ENCODE measurements at places on chromosomes 7 and 10.
A peak's percentile ranks its signal among the peaks of the same experiment; 100 is the strongest.

- no peak for DNase-seq
Measured at GRCh38 chr10:22427890-22428571, 82.7 kb downstream of the SPAG6 start.

- DNase-seq: no peak
Measured at GRCh38 chr10:114266521-114266920, 27.5 kb downstream of the VWA2 start.

DNA sequence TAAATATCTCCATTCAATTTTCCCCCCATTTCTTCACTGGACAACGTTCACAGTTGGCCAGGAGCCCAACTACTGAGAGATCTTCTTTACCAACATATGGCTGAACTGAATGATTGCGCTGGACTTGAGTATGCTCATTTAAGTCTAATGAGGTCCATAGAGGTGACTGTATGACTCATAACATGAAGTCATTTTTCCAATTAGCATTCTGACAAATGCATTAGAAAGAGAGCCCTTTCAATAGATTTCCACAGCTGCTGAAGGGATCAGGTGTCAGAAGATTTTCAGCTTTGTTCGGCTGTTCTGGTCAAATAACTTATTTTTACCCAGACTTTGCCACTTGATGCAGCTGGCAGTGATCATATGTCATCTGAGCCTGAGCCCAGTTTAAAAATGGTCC lies 438.0 kb downstream of the ETV1 start:
- DNase-seq: no peak

- DNase-seq: no peak
Measured at GRCh38 chr10:89183571-89183970, 23.5 kb downstream of the CH25H start.

GRCh38 chr10:71367271-71367670 lies 29.4 kb upstream of the CDH23 start:
- DNase-seq: no peak

- no peak for DNase-seq
Measured at GRCh38 chr7:111224354-111225231, 133.7 kb downstream of the LRRN3 start.

DNA sequence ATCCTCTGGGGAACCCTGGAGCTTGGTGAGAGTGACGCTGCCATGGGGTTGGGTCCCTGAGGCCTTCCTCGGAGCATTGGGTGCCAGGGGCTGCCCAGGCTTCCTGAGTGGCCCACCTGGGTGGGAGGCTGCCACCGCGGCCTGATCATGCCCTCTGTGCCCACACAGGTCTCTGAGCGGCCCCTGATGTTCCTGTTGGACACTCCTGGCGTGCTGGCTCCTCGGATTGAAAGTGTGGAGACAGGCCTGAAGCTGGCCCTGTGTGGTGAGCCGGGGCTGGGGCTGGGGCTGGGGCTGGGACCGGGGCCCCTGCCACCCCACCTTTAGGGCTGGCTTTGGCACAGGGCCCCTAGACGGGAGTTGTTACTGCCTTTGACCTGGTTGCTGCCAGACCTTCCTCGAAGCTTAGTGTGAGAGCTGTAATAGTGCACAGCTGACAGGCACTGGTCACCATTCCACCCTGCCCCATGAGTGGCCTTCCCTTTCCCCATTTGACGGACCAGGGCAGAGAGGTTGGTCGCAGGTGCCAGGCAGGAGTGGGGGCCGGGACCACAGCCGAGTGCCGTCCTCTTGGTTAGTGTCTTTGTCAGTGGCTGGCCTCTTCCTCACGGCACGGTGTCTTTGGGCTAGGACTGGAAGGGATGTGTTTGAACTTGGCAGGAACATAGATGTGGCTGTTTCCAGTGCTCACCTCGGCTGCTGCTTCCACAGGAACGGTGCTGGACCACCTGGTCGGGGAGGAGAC lies 8.2 kb downstream of the MTG1 start:
- no peak for DNase-seq

GRCh38 chr7:41029072-41029499 lies 673.8 kb downstream of the INHBA start:
- no peak for DNase-seq

GRCh38 chr10:28312572-28312971 lies 9.7 kb upstream of the MPP7 start:
- no peak for DNase-seq

DNA sequence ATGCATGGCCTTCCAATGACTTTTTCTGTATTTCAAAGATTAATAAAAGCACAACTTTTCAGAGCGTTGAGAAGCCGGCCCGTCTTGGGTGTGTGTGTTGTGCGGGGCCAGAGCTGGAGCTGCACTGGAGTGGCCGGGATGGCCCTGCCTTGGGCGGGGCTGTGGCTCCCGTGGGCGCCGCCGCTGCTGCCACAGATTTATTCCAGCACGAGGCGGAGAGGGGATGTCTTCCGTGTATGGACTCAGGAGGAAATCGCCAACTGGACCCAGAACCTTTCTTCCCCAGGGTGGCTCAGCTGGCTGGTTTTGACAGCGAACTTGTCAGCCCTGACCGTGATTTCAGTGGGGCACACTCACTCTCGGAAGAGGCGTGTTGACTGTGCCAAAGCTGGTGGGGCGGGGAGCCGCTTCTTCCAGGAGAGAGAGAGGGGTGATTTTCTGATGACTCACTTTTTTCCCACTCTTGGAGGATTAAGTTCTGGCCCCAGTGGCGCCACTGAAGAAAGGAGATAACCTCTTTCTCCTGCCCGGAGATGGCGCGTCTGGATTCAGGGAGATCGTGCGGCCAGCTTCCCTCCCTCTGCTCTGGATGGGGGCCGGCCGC lies 72.4 kb downstream of the DNAJB6 start:
- no peak for DNase-seq

DNA sequence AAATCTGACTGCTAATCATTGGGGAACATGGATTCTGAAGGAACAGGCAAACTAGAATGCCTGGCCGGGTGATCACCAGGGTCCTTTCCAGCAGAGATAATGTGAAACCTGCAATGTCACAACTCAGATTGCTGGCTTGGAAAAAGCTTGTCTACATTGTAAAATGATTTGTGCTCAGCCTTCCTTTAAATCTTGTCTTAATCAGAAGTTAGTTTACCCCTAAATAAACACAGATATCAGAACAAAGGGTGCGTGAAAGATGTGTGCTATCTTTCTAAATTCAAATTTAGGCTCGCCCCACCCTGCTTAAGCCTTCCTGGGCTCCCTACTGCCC lies 26.3 kb downstream of the COBL start:
- no peak for DNase-seq

DNA sequence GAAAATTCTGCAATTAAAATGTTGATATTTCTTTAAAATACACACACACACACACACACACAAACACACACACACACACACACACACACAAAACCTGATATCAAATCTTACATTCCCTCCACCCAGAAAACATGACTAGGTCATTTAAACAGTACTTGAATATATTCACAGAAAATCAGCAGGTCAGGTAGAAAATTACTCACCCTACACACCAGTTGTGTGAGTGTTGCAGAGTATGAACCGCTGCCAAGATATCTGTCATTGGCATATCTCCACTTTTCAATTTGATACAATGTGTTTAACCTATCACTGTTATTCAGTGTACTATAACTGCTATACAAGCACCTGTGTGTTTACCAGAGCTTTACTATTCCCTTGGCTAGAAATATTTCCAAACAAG lies 283.6 kb upstream of the LRRTM3 start:
- no peak for DNase-seq

- peak; percentile 10 for DNase-seq
Measured at GRCh38 chr10:15211464-15211979, 43.0 kb upstream of the NMT2 start.

GRCh38 chr10:80280071-80280800 lies 9.2 kb downstream of the MAT1A start:
- DNase-seq: no peak

DNA sequence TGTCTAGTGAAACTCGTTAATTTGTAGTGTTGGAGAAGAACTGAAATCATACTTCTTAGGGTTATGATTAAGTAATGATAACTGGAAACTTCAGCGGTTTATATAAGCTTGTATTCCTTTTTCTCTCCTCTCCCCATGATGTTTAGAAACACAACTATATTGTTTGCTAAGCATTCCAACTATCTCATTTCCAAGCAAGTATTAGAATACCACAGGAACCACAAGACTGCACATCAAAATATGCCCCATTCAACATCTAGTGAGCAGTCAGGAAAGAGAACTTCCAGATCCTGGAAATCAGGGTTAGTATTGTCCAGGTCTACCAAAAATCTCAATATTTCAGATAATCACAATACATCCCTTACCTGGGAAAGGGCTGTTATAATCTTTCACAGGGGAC lies 187.6 kb downstream of the CFTR start:
- DNase-seq: no peak

DNA sequence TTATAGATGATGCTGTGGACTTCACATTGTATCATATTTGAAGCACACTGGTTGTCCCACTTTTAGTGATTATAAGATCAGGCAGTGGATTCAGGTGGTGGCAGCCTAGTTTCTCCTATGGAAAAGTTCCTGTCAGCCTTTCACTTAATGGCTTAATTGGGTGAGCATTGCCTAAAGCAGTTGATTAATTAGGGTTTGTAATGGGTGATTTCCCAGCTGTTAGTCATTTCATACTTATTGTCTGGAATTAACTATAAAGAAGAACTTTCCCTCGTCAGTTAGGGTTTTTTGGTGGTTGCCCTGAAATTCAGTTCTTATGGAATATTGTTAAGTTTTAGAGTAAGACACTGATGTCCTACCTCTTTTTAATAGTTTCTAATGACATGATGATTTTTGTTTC lies 78.8 kb downstream of the SLC25A40 start:
- DNase-seq: no peak

- DNase-seq: no peak
Measured at GRCh38 chr10:124127965-124128810, 34.8 kb upstream of the CHST15 start.

DNA sequence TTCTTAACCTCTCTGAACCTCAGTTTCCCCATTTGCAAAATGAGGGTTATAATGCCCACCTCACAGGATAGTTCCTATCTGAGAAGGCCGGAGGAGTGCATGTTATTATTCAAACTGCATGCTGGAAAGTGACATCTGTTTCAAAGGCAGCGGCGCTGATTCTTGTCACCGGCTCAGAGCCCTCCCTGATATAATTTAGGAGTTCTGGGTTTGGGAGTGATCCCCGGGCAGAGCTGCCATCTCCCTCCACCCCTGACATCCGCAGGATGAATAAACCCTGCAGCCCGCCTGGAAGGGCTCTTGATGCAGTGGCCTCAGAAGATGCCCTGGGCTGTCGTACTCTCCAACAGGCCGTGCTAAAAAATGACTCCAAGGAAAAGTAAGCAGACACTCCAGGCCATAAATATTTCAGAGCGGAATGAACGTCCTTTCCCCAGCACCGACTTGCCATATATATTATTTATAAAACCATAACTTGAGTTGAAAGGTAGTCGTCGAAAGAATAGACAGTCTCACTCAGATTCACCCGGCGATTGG lies 47.0 kb upstream of the MYL10 start:
- no peak for DNase-seq

DNA sequence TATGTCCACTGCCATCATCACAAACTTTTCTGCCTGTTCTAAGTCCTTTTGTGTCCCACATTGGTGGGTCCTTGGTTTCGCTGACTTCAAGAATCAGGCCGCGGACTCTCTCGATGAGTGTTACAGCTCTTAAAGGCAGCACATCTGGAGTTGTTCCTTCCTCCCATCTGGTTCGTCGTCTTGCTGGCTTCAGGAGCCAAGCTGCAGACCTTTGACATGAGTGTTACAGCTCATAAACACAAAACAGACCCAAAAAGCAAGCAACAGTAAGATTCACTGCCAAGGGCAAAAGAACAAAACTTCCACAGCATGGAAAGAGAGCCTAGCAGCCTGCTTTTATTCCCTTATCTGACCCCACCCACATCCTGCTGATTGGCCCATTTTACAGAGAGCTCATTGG lies 30.2 kb downstream of the ASNS start:
- DNase-seq: no peak

- DNase-seq: no peak
Measured at GRCh38 chr10:70928140-70928539, 39.8 kb upstream of the PCBD1 start.

DNA sequence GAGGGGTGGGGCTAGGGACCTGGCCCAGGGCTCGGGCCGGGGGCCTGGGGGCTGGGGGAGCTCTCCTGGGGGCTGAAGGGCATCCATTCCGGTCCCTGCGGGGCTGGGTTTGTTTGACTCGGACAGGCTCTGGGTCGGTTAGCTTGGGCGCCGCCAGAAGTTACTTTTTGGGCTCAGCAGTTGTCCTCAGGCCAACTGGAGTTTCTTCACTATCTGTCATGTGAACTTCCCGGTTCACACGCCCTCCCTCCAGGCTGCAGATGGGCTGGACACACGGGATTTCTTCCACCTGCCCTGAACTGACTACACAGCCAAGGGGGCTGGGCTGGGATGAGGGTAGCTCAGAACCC lies 3.8 kb downstream of the SLC4A2 start:
- DNase-seq: no peak

DNA sequence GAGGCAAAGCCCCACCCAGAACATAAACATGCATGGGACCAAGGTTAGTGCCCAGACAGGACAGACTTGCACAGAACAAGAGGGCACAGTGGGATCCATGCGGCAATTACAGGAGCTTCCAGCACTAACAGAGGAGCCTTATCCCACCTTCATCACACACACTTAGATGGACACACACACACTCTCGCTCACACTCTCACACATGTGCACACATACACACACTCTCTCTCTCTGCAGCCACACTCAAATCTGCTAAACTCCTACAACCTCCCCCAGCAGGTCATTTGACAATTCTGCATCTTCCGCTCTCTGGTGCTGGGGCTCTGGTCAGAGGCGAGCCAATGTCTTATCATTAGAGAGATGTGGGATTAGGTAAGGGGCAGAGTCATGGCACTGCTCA lies 120.5 kb downstream of the UBE2H start:
- no peak for DNase-seq

- DNase-seq: no peak
Measured at GRCh38 chr7:128738570-128739047, 550 bp upstream of the CALU start.

DNA sequence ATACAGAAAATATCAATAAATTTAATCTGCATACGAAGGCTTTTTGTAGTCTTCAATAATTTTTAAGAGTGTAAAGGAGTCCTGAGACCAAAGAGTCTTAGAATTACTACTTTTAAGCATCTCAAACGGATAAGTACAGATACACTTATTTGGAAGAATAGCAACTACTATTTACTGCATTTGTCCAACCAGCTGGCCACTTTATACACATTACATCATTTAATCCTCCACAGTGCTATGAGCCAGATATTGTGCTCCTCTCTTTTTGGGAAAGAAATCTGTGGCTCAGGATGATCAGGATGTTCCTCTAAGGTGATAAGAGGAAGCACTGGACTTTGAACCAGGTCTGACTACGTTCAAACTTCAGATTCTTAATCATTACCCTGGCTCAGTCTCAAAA lies 588.6 kb upstream of the LRRTM3 start:
- no peak for DNase-seq

GRCh38 chr10:126702181-126702580 lies 31.7 kb upstream of the C10orf90 start:
- no peak for DNase-seq

- no peak for DNase-seq
Measured at GRCh38 chr10:61097026-61097425, 153.0 kb upstream of the RHOBTB1 start.

GRCh38 chr10:43953672-43954071 lies 305.0 kb upstream of the ZNF32 start:
- no peak for DNase-seq

GRCh38 chr7:1046722-1047679 lies 2.7 kb downstream of the GPR146 start:
- no peak for DNase-seq

- DNase-seq: no peak
Measured at GRCh38 chr10:67225226-67225625, 299.4 kb downstream of the LRRTM3 start.

- no peak for DNase-seq
Measured at GRCh38 chr10:12808014-12808613, 193.4 kb downstream of the CCDC3 start.

Data from stimulated activated CD4-positive, alpha-beta T cell treated with anti-CD3 and anti-CD28 coated beads, Interleukin-15, amount 100 ng/mL, for 24 hours (primary cell).